Suprapubic skin (tissue), 4 donors: ENCODE measurements at places on chromosomes 1 and 21. TPM values are rescaled to one million over a fixed set of nuclear protein-coding genes. Genes with fewer than 3 reads are reported as not detected.
A peak's percentile ranks its signal among the peaks of the same experiment; 100 is the strongest.

DNA sequence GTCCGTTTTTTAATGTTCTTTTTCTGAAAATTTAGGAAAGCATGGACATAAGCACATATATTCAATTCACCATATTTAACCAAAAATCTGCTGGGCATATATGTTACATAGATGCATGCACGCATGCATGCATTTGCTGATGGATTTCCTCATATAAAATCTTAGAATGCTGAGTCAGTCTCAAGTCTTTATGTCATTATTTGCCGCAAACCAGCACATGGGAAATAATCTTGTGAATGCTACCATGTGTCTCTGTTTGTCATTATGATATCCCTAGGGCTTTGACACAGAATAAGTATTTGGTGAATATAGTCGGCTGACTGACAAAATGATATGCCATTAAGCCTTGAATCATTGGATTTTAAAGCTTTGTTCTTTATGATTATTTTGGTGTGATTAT is 776.5 kb downstream of the KCNT2 start:
- DNase-seq, result no peak

DNA sequence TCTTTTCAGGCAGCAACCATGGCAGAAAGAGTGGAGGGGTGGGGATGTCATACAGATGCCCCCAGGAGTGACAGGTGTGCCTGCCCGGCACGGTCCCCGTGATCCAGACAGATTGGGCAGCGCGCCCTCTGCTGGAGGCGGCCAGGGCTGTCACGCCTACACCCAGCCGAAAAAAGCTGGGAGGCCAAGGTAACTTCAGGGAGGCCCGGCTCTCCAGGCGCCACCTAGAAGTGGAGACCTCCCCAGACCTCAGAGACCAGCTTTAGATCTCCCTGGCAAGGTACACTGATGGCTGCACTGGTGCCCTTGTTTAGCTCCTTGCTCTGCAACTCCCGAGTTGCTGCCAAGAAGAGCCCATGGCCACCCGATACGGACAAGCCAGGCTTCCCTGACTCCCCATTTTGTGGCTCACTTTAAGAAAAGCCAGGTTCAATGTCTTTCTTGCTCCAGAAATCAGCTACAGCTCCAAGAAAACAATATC is 6.6 kb downstream of the GOLT1A start:
- DNase-seq, result peak; percentile 87

DNA sequence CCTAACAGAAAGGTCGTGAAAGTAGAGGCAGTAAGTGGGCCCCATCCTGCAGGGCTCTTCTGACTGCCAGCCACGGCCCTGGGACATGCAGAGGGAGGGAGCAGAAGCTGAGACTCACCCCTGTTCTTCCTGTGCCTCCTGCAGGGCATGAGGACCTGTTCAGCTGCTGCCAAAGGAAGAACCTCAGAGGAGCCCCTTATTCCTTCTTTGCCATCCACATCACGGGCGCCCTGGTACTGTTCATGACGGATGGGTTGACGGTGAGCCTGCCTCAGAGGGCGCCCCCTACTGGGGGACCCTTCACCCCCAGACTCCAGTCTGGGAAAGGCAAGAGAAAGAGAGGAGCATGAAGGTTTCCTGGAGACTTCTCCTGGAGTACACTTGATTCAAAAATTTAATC is 47.1 kb downstream of the ELK4 start:
- DNase-seq, result peak; percentile 49

GRCh38 chr1:196685506-196685905 is 33.7 kb downstream of the CFH start:
- DNase-seq, result no peak

GRCh38 chr1:11279630-11280029 is 6.6 kb downstream of the UBIAD1 start:
- no peak for DNase-seq

GRCh38 chr1:107152395-107152794 is 11.6 kb downstream of the NTNG1 start:
- no peak for DNase-seq

DNA sequence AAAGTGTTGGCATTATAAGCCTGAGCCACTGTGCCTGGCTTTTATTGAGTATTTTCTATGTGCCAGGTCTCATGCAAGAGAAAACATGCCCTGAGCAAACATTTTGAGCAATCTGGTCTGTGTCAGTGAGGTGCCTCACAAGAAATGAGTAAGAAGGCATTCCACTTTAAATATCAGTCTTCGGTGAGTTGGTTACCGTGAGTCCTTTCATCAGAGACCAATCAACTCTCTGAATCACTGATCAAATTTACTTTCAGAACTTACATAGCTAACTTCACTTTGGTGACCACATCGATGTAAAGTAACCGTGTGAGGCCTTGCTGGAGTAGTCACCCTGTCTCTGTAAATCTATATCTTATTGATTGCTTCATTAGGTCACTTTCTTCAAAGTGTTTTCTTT is 14.3 kb upstream of the DDX59 start:
- DNase-seq, result no peak

DNA sequence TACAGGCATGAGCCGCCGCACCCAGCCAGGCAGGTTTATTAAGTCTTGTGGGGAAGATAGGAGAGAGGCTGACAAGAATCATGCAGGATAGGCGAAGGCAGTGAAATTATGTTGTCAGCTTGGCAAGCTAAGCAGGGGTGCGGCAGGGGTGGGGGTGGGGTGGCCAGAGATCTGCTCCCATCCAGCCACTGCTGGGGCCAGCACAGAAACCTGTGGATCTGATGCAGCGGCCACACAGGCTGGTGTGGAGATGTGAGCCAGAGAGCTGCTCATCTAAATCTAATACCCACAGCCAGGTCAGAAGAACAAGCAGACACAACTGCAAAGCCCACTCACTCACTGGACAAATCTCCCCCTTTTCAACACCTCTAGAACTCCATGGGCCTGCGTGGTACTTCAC is 68.7 kb downstream of the KCTD3 start:
- no peak for DNase-seq

GRCh38 chr1:247769603-247770002 is 9.2 kb upstream of the OR1C1 start:
- no peak for DNase-seq

DNA sequence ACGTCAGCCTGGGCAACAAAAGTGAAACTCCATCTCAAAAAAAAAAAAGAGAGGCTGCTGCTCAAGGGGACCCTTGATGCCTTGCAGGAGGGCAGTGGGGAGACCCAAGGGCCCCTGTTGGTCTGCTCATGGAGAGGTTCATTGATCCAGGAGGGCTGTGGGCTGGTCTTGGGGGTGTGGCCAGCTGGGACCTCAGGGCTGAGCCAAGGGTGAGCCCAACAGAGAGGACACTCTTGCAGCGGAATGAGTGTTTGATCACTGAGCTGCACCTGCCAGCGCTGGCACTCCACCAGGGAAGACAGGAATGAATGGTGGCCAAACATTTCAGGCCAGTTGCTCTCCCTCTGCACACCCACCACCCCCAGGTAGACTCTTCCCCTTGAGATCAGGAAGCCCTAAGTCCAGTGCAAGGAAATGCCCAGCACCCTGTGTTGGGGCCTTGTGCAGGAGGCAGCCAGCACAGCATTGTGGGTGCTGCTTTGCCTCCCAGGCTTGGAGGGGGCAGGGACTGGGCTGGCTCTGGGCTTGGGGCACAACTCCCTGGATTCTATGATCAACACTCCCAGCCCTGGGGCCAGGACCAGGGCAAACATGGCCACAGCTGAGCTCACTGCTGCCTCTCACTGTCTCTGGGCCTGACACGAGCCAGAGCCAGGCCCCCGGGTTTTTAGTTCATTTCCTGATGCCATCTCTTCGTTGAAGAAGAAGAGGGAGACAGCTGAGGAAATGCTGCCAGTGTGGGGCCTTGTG is 50.7 kb downstream of the IRF2BP2 start:
- peak; percentile 37 for DNase-seq

DNA sequence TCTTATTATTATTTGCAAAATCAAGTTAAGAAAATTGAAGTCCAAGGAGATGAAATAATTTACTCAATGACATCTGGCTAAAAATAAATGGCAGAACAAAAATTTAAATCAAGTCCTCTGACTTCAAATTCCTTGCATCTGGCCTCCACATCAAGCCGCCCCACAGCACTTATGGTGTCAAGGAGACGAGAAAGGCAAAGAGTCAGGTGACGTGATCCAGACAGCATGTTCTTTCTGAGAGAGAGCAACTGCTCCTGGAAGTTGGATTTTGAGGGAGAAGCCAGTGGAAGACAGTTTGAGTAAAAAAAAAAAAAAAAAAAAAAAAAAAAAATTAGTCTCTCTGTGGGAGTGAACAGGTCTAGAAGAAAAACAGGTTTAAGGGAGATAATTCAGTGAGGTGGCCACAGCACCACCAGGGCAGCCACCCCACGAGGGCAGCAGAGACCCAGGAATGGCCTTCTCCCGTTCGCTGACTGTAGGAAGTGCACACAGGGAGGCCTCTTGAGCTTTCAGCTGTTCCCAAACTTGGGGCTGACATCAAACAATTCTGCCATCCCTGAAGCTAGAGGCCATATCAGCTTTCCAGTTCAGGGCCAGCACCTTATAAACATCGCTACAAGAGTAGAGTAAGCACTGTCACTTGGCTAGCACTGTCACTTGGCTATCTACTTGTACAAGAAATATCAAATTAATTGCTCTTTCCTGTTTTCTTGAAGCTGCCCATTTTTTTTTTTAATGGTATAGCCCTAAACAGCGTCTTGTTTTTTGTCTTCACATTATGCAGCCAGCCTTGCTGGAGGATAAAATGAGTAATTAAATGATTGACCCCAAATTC is 7.8 kb downstream of the C1orf162 start:
- peak; percentile 77 for DNase-seq

The TIMM17A gene
- 24.8 TPM for total RNA-seq

The IGFN1 gene
- total RNA-seq, result not detected

The C1orf115 gene
- 24.5 TPM for total RNA-seq

The PRAMEF7 gene
- total RNA-seq, result not detected

The GBP1 gene
- total RNA-seq, result 10.1 TPM
